WTC11 (cell line): ENCODE measurements at places on chromosomes 2 and 18.

DNA sequence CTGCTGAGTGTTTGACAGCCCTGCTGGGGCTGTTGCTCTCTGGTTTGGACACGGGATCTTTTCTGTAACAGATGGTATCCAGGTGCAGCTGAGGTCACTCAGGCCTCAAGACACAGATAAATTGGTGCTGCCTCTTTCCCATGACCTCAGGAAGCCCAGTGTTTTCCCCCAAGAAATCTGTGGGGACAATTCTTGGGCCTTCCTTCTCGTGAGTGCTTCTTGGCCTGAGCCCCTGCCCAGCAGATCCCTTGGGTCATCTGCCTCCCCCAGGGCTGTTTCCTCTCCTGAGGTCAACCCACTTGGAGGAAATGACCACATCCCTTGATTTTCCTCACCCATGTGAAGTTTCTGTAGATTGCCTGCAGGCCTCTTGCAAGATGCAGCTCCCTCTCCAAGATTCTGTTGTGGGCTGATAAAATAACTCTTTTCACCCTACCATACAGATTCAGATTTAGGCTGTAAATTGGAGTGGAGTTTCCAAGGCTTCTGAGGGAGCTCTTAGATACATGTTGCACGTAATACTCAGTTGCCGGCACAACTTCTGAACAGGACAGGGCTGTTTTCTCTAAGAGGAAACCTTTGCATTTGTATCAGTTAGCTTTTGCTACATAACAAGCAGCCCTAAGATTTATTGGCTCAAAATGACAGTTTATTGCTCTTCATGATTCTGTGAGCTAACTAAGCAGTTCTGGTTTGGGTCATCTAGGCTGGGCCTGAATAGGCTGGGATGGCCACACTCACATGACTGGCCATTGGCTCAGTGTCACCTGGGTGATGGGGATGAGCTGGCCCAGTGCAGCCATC, 13.1 kb downstream of the ZAP70 start:
- no peaks in the 10 kb centered on the region; the same call in 1 of the 2 replicates for H3K27me3 ChIP-seq
- H3K36me3 ChIP-seq, result no peaks in the 10 kb centered on the region
- H3K27ac ChIP-seq, result no peak overlapping the region
- H3K4me3 ChIP-seq, result no peak overlapping the region

GRCh38 chr2:113253453-113253852, 25.3 kb downstream of the PAX8 start:
- peaks cover 26% of the 10 kb centered on the region for H3K27me3 ChIP-seq
- DNase-seq, result no peak
- peaks cover 14% of the 10 kb centered on the region for H3K4me1 ChIP-seq
- H3K4me3 ChIP-seq, result no peak overlapping the region
- peaks cover 7% of the 10 kb centered on the region for H3K36me3 ChIP-seq

- H3K27ac ChIP-seq, result no peak overlapping the region
- H3K4me1 ChIP-seq, result peaks cover 1% of the 10 kb centered on the region; the same call in 1 of the 2 replicates
- no peaks in the 10 kb centered on the region for H3K27me3 ChIP-seq
- DNase-seq, result no peak
- H3K4me3 ChIP-seq, result no peak overlapping the region
These were observed 37.6 kb upstream of the SLC40A1 start for GRCh38 chr2:189618197-189618596.

DNA sequence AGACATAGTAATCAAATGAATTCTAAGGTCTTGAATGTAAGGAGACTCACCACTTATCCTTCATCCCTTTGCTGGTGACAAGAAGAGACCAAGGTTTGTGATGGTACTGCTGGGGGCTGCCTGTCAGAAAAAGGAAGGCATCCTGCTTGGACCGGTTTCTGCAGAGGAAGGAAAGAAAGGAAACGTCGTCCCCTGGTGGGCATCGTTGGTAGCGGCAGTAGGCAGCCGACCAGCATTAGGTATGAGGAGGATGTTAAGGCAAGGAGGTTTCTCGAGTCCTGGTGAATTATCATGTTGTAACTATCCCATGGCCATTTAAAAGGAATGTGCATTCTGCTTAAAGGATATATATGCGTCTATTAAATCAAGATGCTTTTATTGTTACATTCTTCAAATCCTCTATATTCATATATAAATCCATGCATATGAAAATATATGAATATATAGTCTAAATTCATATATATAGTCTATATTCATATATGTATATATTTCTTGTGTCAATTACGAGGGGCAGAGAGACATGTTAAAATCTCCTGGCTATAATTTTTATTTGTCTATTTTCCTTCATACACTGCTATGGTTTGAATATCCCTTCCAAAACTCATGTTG, 94.4 kb upstream of the TGFA start:
- H3K4me3 ChIP-seq, result no peak overlapping the region
- H3K27ac ChIP-seq, result no peak overlapping the region
- peak; percentile 90 for DNase-seq
- H3K36me3 ChIP-seq, result no peaks in the 10 kb centered on the region
- peaks cover 37% of the 10 kb centered on the region for H3K27me3 ChIP-seq
- H3K4me1 ChIP-seq, result no peaks in the 10 kb centered on the region

DNA sequence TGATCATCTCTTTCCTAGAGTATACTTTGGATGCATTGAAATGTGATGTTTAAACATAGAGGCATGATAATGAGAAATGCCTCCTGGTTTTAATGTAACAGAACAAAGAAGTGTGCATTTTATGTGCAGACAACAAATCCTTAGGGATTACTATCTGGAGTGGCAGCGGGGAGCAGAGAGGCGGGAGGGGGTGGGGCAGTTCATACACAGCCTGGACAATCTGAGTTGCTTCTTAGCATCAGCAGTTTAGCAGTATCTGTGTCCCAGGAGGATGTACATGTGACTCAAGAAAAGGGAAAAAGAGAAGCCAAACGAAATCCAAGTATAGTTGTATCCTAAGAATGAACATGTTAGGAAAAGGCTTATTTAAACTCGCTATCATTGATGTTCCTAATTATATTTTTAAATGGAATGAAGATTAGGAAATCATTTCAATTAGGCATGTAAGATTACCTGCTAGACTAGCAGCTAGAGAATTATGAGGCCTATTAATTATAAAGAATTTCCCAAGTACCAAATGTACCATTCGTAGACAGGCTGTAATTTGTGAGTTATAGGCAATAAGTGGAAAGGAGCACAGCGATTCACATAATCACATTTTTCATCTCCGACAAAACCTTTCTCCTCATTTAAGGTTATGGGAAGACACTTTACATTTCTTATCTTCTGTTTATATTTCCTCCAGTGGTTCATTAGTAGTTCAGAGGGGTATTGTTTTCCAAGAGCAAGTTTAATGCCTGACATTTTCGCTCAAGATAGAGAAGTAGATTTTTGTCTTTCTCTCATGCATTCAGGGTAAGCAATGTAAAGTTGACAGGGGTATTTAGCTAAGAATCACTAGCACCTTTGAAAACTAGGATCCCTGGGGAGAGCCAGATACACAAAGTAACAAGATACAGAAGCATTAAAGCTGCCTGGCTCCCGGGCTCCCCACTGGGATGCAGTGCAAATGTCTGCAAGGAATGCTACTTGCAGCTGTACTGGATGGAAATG, 141.3 kb upstream of the NOSTRIN start:
- DNase-seq, result peak; percentile 41
- H3K36me3 ChIP-seq, result no peaks in the 10 kb centered on the region
- H3K4me1 ChIP-seq, result peaks cover 32% of the 10 kb centered on the region
- H3K4me3 ChIP-seq, result no peak overlapping the region
- no peak overlapping the region; the same call in 1 of the 2 replicates for H3K27ac ChIP-seq

GRCh38 chr2:64085936-64086335, 58.3 kb downstream of the PELI1 start:
- H3K27ac ChIP-seq, result no peak overlapping the region
- no peak for DNase-seq
- no peak overlapping the region for H3K4me3 ChIP-seq

- peak overlapping the region; percentile 99 for H3K27ac ChIP-seq
- 0 out of 2 replicates have a peak, but pooled peaks cover 2% of the 10 kb centered on the region for H3K36me3 ChIP-seq
- H3K4me3 ChIP-seq, result peak overlapping the region; percentile 96
- H3K4me1 ChIP-seq, result peaks cover 7% of the 10 kb centered on the region
These were observed 1.0 kb upstream of the MAP4K4 start for GRCh38 chr2:101696272-101697123.

GRCh38 chr2:112840068-112840445, 3.5 kb upstream of the IL1B start:
- peaks cover 22% of the 10 kb centered on the region for H3K4me1 ChIP-seq
- no peak overlapping the region for H3K27ac ChIP-seq
- no peaks in the 10 kb centered on the region for H3K36me3 ChIP-seq
- peaks cover 17% of the 10 kb centered on the region for H3K27me3 ChIP-seq
- H3K4me3 ChIP-seq, result no peak overlapping the region

GRCh38 chr2:227335713-227336112, 10.7 kb downstream of the MFF start:
- no peak for DNase-seq
- H3K4me1 ChIP-seq, result no peaks in the 10 kb centered on the region
- H3K4me3 ChIP-seq, result no peak overlapping the region

GRCh38 chr2:189679226-189679625, 4.8 kb downstream of the ANKAR start:
- DNase-seq, result no peak
- H3K27ac ChIP-seq, result no peak overlapping the region
- peaks cover 12% of the 10 kb centered on the region for H3K4me1 ChIP-seq

DNA sequence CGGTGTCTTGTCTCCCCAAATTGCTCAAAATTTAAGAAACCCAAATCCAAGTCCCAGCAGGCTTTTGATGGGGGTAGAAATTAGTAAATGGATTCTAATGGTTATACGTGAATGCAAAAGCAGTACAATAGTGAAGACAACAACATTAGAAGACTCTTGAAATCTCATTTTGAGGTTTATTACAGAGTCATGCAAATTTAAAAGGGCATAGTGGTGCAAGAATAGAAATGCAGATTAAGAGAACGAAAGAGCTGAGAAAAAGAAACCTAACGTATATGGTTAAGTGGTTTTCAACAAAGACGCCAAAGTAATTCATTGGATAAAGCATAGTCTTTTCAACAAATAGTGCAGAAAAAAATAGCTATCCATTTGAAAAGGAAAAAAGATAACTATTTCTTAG, 33.2 kb upstream of the CXXC1 start:
- H3K4me3 ChIP-seq, result no peak overlapping the region
- DNase-seq, result no peak
- H3K4me1 ChIP-seq, result peaks cover 7% of the 10 kb centered on the region
- H3K36me3 ChIP-seq, result no peaks in the 10 kb centered on the region

- no peak overlapping the region for H3K27ac ChIP-seq
- H3K36me3 ChIP-seq, result no peaks in the 10 kb centered on the region
- H3K27me3 ChIP-seq, result no peaks in the 10 kb centered on the region
- 0 out of 2 replicates have a peak, but pooled peaks cover 3% of the 10 kb centered on the region for H3K4me1 ChIP-seq
- H3K4me3 ChIP-seq, result no peak overlapping the region
These were observed 95.9 kb upstream of the TAF1B start for GRCh38 chr2:9747396-9747795.

DNA sequence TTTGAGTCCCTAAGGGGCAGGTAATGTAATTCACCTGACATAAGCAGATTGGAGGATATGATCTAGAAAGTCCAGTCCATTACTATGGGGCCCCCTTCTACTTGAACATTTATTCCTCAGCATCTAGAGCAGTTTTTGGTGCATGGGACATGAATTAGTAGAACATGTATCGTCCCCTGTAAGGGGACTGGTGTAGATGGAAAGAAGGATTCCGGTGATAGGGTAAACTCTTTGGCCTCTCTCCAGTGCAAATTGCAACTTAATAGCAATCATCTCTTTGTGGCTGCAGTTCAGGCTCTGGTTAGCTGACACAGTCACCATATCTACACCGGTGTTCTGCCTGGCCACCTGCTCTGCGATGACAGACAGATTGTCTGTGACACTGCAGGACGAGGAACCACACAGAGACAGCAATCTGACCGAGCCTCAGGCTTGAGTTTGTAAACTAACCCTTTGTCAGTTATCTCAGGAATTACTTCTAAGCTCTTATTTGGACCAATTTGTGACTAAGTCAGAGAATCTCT, 6.4 kb upstream of the SLC8A1 start:
- DNase-seq, result no peak
- no peaks in the 10 kb centered on the region for H3K36me3 ChIP-seq
- peaks cover 20% of the 10 kb centered on the region for H3K4me1 ChIP-seq
- peaks cover 12% of the 10 kb centered on the region for H3K27me3 ChIP-seq

DNA sequence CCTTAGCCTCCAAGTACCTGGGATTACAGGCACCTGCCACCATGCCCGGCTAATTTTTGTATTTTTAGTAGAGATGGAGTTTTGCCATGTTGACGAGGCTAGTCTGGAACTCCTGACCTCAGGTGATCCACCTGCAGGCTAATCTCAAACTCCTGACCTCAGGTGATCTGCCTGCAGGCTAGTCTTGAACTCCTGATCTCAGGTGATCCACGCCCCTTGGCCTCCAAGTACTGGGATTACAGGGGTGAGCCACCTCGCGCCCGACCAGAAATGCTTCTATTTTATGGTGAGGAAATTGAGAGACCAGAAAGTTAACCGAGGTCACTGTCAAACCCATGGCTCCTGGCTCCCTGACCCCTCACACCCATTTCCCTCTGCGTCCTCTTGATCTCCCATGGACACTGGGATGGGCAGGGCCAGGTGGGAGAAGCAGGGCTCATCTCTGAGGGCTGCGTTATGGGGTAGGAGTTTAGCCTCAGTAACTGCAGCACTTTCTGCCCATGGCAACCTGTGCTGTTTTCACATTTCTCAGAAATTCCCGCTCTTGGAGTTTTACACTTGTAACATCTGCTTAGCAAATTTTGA, 210.0 kb downstream of the AGAP1 start:
- H3K4me1 ChIP-seq, result peaks cover 57% of the 10 kb centered on the region
- no peak for DNase-seq
- no peak overlapping the region; the same call in 1 of the 2 replicates for H3K27ac ChIP-seq
- no peaks in the 10 kb centered on the region for H3K27me3 ChIP-seq
- no peaks in the 10 kb centered on the region for H3K36me3 ChIP-seq

GRCh38 chr2:177983183-177983788, 89.3 kb downstream of the PDE11A start:
- no peaks in the 10 kb centered on the region for H3K36me3 ChIP-seq
- no peaks in the 10 kb centered on the region for H3K27me3 ChIP-seq
- peak; percentile 35 for DNase-seq
- H3K27ac ChIP-seq, result no peak overlapping the region
- peaks cover 4% of the 10 kb centered on the region for H3K4me1 ChIP-seq
- no peak overlapping the region for H3K4me3 ChIP-seq

DNA sequence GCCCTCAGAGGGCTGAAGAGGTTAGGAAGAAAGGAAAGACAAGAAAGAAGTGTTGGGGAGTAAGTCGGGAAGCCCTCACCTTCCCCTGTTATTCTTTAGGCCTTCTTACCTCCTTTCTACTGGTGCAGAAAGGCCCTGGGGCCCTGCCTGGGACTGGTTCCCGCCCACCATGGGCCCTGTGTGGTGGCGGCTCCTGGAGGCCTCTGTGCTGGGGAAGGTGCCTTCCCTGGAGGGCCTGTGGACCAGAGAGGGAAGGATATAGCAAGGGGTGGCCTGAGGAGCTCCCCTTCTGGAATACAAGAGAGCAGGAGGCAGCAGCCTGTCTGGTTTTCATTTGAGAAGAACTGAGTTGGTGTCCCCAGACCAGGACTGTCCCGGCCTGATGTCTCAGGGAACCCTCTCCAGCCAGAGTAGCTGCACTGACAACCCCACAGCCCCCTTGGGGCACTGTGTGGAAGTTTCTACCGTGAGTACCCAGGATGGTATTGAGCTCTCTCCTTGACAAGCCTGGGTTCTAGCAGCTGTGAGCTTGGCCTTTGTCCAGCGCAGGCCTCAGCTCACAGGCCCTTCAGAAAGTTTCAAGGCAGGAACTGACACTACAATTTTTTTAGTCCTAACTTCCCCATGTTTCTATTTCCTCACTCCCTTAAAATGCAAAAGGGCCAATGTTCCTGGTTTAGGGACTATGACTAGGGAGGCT, 47.1 kb downstream of the EFR3B start:
- no peak overlapping the region; the same call in 1 of the 2 replicates for H3K27ac ChIP-seq
- peaks cover 46% of the 10 kb centered on the region for H3K27me3 ChIP-seq
- peaks cover 11% of the 10 kb centered on the region for H3K36me3 ChIP-seq

- no peaks in the 10 kb centered on the region for H3K36me3 ChIP-seq
- DNase-seq, result no peak
- peaks cover 22% of the 10 kb centered on the region for H3K4me1 ChIP-seq
These were observed 13.3 kb downstream of the CTIF start for GRCh38 chr18:48552130-48552529.
